ENCODE measurements at places on chromosomes 7 and 10.

GRCh38 chr10:89873055-89873454 lies 171.7 kb downstream of the KIF20B start:
- no peak for DNase-seq

DNA sequence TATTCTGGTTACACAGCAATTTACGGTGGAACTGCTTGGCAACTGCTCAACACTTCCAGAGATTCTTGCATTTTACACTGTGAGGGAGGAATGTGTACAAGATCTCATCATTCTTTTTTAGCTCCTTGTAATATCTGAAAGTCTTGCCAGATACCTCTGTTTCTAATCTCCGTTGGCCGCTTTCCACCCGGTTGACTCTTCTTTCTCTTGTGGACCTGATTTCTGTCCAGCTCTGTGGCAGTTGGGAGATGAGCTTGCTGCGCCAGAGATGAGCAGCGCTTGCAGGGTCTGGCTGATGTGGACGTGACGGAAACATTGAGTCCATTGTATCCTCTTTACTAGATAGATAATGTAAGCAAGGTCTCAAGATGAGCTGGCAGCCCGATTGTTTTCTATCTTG lies 27.6 kb downstream of the SPAG6 start:
- peak; percentile 53 for DNase-seq

DNA sequence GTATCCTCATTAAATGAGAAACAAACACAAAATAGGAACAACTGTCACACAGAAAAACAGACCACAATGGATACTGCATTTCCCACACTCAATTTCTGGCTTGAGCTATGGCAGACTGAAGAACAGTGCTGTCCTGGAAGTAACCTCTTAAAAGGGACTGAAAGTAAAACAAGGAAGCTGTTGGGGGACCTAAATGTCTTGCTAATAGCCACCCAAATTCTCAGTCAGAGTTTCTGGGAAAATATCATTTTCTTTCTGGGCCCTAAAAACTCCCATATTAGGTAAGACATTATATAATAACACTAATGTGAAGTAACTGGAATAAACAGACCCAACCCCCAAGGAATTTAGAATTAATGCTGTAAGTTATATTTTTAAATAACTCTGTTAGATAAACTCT lies 80.9 kb upstream of the TFEC start:
- DNase-seq: no peak

GRCh38 chr10:131477457-131478121 lies 166.1 kb upstream of the TCERG1L start:
- peak; percentile 76 for DNase-seq

DNA sequence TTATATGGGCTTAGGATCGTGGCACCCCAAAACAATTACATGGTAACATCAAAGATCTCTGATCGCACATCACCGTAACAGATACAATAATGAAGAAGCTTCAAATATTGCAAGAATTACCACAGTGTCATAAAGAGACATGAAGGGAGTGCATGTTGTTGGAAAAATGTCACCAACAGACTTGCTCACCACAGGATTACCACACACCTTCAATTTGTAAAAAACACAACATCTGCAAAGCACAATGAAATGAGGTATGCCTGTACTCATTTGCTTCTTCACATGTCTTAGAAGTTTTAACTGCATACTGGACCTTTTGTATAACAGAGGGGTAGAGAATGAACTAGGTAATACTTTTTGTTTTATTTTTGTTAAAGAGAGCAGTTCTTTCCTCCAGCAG lies 96.6 kb downstream of the TPST1 start:
- DNase-seq: no peak

DNA sequence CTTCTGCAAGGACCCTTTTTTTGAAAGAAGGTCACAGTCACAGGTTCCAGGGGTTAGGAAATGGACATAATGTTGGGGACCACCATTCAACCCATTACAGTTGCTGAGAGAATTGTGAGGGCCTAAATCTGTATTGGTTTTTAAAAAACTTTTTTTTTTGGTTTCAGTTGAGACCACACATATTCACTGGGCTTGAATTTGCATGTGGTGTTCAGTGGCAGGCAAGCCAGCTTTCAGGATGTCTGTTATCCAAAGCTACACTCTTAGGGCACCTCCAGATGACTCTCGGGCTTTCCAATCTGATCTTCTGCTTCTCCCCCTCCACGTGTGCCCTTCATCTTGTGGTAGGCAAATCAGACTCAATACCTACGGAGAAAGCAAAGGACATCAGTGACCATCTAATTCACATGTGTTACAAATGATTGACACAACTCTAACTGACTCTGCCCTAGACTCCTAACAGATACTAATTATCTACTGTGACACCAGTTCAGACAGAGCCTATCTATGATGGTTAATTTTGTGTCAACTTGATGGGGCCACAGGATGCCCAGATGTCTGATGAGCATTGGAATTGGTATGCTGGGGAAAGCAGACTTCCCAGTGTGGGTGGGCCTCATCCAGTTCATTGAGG lies 93.3 kb upstream of the ELMO1 start:
- DNase-seq: no peak

GRCh38 chr10:125359401-125359800 lies 199.0 kb upstream of the CTBP2 start:
- no peak for DNase-seq

GRCh38 chr7:30364773-30365172 lies 80.4 kb downstream of the ZNRF2 start:
- no peak for DNase-seq

DNA sequence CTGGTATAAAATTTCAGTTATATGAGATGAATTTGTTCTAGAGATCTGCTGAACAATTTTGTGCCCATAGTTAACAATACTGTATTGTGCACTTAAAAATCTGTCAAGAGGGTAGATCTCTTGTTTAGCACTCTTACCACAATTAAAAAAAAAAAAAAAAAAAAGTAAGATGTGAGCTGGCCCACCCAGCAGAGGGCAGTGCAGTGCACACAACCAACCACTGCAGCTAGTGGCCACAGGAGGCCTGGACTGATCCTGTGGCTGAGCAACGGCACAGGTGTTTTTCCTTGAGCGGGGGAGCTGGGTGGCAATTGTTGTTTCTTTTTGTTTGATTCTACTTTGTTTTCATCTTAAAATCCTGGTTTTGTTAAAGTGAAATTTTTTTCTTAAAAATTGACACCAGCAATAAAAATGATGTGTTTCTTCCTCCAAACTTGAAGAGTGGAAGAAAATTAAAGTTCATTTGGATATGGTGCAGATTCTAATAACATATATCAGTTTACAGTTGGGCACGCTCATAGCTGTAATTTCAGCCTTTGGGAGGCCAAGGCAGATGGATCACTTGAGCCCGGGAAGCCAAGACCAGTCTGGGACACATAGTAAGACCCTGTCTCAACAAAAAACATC lies 171.1 kb upstream of the TBX20 start:
- peak; percentile 66 for DNase-seq

DNA sequence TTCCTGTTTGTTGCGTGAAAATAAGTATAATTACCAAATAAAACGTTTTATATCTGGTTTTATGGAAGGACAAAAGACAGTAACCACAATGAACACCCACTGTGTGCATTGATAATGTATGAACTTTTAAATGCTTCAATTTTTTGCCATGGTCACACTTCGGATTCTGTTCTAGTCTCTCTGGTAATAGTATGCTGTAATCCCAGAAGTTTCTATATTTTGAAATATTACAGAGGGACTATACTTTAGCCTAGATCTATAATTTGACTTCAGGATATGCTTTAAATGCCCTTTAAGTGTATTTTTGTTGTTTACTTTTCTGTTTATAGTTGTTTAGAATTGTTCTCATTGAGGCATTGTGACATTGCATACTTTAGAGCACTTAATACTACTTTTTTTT lies 1.5 kb downstream of the ZNF518A start:
- no peak for DNase-seq

DNA sequence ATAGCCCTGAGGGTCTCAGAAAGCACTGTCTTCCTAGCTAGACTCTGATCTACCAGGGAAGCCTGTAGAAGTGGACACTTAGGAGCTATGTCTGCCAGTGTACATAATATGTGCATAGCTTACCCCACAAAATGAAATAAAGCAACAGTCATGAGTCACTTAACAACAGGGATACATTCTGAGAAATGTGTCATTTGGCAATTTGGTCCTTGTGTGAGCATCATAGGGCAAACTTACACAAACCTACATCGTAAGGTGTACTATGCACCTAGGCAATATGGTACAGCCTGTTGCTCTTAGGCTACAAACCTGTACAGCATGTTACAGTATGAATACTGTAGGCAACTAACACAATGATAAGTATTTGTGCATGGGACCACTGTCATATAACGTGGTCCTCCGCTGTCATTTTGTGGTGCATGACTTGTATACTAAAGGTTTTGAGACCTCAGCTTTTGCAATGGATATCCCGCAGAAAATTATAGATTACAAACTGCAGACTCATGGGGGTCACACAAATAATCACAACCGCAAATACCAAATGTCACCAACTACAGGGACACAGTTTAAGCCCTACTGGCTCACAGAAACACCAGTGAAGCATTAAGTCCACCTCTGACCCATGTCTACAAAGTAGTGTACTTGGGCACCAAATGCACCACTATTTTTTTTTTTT lies 1.7 kb downstream of the URGCP start:
- DNase-seq: no peak

DNA sequence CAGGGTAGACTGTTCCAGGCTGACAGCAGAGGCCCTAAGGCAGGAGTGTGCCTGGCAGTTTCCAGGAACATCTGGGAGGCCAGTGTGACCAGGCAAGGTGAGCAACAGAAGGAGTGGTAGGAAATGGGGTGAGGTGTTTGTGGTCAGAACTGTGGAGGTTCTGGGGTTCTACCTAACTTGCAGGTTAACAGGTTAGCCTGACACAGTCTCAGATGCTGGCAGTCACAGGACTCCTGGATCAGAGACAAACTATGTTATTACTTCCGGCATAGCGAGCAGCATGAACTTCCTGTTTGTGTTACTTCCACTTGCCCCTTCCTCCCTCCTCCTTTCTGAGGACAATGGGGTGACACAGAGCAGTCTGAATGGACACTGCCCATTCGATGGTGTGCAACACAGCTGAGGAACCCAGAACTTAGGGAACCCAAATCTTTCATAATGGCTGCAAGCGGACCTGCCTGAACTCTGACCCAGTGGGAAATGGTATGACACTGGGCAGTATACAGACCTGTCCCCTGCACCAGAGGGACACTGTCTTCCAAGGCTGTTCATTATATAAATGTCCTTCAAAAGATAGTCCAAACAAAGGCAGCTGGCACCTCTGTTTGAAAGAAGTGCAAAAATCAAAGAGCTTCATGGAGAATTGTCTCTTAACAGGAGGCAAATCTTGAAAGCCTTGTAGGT lies 3.9 kb upstream of the SAR1A start:
- DNase-seq: no peak

- DNase-seq: no peak
Observed at GRCh38 chr7:1555813-1556543, at the start of gene TMEM184A. Gene TMEM184A (minus strand): TSS chr7:1556205. CDS start chr7:1555484, 721 bp downstream.

- no peak for DNase-seq
Observed at GRCh38 chr7:106901828-106902441, 36.9 kb downstream of the PIK3CG start.

DNA sequence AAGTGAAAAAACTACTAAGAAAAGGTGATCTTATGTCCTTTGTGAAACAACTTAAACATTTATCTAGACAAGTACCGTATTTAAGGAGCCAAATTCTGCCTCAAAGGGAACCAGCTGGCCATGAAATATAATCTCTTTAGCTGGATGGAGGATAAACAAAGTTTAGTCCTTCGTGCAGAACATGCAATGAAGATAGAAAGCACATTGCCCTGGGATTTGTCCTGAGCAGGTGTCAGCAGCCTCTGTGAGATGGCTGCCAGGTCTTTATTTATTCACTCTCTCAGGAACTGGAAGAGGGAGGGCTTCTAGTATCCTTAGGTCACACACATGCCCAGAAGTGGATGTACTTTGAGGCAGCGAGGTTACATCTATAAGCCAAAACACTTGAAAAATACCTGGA lies 57.4 kb upstream of the CASD1 start:
- no peak for DNase-seq

DNA sequence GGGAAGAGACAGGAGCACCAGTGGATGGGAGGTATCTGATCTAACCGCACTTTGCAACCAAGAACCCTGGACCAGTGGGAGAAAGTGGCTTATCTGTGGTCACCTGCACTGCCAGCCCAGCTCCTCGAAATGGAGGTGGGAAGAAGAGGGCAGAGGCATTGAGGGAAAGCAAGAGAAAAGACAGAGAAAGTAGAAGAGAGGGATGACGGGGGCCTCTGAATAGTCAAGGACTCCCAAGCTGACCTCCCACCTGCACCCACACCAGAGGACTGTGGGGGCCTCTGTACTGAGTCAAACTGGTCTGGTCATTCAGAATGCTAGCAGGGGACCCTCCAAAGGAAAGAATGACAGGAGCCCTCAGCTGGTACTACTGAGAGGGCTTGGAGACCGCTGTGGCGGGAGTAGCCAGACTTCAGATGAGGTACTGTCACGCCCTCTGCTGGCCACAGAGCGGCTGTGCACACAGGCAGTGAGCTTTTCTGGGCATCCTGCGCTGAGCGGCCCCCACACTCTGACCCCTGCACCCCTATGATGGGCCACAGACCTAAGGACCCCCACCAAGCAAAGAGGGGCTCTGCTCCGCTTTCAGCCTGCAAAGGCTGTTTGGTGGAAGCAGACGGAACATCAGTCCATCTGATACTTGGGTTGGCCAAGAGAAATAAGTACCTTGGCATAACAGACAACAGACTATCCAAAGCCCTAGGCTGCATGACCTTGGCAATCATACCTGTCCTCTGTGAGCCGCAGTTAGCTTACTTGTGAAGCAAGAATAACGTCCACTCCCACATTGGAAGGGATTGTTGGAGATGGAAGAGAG lies 112.9 kb downstream of the COL13A1 start:
- DNase-seq: peak; percentile 90

GRCh38 chr7:73809467-73809951 lies 21.3 kb upstream of the CLDN4 start:
- no peak for DNase-seq

All from retina (tissue), 1 donor.